Activated T-cell treated with anti-CD3 and anti-CD28 coated beads, Interleukin-2, amount 50 U/mL, for 48 hours (primary cell): ENCODE measurements at places on chromosomes 3 and 15.

- DNase-seq: no peak
Measured at GRCh38 chr15:81752546-81752942, 293.3 kb downstream of the MEX3B start.

GRCh38 chr15:93195109-93195508 lies 106.1 kb upstream of the RGMA start:
- no peak for DNase-seq

GRCh38 chr3:107938143-107938542 lies 152.7 kb downstream of the CD47 start:
- no peak for DNase-seq

- no peak for DNase-seq
Measured at GRCh38 chr3:2172561-2173171, 74.0 kb downstream of the CNTN4 start.

DNA sequence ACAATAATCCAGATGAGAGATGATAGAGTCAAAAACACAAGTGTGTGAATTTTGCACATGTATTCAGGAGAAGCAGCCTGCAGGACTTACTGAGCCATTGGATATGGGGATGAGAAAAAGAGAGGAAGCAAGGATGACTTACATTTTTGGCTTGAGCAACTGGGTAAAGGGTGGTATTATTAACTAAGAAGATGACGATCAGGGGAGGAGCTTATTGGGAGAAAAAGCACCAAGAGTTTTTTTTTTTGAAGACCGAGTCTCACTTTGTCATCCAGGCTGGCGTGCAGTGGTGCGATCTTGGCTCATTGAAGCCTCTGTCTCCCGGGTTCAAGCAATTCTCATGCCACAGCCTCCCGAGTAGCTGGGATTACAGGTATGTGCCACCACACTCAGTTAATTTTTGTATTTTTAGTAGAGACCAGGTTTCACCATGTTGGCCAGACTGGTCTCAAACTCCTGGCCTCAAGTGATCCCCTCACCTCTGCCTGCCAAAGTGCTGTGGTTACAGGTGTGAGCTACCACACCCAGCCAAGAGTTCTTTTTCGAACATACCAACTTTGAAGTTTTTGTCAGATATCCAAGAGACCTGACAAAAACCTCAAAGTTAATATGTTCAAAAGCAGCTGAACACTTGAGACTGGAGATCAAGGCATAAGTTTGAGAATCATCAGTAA lies 14.8 kb upstream of the SH3BP5 start:
- no peak for DNase-seq

GRCh38 chr15:64970698-64971097 lies 19.0 kb downstream of the SPG21 start:
- DNase-seq: no peak

DNA sequence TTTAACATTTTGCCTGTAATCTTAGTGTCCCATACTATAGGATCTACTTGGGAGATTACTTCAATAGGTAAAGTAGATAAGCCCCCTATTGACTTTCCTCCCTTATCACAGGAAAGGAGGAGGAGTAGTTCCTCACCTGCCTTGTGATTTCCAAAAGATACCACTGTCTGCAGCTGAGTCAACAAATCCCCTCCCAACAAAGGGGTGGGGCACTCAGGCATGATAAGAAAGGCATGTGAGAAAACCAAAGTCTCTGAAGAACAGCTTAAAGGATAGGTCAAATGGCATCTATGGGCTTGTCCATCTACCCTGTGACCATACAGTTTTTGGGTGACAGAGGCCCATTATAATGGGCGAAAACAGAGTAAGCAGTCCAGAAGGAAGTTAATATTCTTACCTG lies 71.3 kb upstream of the WNT7A start:
- DNase-seq: no peak

DNA sequence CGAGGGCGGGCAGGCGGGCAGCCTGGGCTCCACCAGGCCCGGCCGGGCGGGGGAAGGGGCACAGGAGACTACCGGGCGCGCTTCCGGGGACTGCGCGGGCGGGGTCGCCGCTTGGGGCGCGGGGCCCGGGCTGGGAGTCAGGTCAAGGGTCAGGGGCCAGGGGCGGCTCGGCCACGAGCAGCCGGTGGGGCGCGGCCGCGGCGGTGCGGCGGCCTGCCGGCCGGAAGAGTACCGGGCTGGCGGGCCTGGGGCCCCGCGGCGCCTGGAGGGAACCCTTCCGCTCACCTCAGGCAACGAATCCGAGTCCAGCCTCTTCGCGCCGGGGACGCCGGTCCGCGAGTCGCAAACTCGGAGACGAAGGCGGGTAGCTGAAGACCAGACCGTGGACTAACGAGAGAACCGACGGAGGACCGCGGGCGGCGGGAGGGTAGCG lies 225 bp downstream of the RHOA start:
- no peak for DNase-seq

- DNase-seq: no peak
Measured at GRCh38 chr3:47380026-47380600, 708 bp upstream of the PTPN23 start.

- DNase-seq: no peak
Measured at GRCh38 chr3:127492426-127492825, 98.1 kb downstream of the TPRA1 start.

DNA sequence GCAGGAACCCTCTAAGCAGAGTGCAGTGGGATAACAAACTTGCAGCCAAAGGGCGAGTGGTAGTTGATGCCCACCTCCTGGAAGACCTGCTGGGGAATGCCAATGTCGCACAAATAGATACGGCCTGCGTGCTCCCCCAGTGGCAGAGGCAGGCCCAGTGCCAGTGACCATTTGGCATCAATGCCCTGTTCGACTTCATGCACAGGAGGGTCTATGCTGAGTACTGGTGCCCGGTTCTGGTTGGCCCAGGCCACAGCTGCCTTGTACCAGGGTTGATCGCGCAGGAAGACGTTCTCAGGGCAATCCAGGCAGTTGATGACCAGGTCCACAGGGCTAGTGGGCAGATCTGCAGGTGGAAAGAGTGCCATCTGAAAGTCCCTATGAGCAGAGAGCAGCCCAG lies 17.0 kb downstream of the CLK3 start:
- DNase-seq: no peak

- no peak for DNase-seq
Measured at GRCh38 chr3:131708241-131708640, 205.5 kb upstream of the MRPL3 start.

- DNase-seq: peak; percentile 50
Measured at GRCh38 chr3:20104167-20104661, 64.0 kb downstream of the KAT2B start.

GRCh38 chr3:148930752-148931151 lies 60.6 kb upstream of the GYG1 start:
- DNase-seq: no peak

DNA sequence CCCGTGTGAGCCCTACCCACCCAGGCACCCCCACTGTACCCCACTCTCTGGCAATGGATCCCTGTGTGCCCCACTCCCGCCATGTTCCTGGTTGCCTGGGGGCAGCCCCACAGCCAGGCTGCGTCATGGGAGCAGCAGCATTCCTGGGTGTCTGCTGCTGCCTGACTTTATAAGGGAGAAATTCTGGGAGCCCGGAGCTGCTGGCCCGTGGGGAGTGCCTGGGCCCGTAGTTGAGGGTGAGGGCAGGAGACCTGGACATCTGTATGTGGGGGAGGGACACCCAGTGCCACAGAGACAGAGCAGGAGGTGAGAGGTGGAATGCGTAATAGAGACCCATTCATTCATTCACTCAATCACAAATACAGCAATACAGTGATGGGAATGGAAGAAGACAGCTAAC lies 15.1 kb downstream of the CSPG4 start:
- DNase-seq: no peak

DNA sequence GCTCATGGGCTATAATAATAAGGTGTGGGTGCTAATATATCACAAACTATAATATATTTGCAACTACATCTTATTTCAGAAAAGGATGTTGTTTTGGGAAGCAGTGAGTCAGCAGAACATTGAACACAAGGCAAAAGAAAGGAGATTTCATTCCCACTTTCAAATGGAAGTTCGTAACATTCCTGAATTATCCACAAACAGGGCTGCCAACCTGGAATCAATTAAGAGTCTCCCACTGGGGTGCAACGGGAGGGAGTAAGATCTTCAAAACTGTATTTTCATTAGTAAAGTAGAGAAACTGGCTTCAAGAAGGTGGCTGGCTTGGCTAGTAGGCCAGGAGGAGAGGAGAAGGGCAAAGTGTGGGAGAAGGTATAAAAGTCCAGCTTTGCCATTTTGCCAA lies 479.6 kb downstream of the CNTN3 start:
- no peak for DNase-seq

- DNase-seq: no peak
Measured at GRCh38 chr3:36923981-36924743, 20.7 kb downstream of the TRANK1 start.

- DNase-seq: peak; percentile 80
Measured at GRCh38 chr15:93030430-93031102, 58.4 kb downstream of the RGMA start.

GRCh38 chr3:29440413-29441305 lies 159.8 kb downstream of the RBMS3 start:
- DNase-seq: no peak

GRCh38 chr3:110814170-110815007 lies 257.2 kb upstream of the NECTIN3 start:
- peak; percentile 70 for DNase-seq

DNA sequence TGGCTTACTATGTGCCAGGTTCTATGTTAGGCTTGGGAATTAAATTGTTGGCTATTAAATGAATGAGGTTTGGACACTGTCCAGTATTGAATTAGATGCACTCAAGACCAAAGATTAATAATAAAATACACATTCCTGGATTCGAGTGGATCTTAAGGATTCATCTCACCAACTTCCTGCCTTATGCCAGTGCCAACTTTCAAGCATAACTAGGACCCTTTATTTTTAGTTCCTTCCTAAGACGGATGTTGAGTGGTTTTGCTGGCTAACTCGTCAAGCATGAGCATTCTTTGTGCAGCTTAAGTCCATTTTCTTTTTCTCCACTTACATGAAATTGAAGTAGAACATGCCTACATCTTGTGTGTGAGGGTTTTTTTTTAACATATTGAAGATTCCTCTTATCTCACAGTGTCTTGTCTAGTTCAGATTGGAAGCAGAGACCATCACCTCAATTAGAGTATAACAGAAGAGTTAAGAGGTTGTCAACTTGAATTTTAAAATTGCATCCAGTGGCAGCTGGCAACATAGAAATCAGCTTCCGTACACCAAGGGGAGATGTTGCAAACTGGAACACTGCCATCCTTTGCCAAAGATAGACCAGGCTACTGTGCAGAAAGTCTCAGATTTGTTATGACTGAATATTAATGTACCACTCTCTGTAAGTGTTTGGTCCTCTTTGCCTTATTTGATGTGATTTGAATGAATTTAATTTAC lies 106.3 kb upstream of the BFSP2 start:
- no peak for DNase-seq

DNA sequence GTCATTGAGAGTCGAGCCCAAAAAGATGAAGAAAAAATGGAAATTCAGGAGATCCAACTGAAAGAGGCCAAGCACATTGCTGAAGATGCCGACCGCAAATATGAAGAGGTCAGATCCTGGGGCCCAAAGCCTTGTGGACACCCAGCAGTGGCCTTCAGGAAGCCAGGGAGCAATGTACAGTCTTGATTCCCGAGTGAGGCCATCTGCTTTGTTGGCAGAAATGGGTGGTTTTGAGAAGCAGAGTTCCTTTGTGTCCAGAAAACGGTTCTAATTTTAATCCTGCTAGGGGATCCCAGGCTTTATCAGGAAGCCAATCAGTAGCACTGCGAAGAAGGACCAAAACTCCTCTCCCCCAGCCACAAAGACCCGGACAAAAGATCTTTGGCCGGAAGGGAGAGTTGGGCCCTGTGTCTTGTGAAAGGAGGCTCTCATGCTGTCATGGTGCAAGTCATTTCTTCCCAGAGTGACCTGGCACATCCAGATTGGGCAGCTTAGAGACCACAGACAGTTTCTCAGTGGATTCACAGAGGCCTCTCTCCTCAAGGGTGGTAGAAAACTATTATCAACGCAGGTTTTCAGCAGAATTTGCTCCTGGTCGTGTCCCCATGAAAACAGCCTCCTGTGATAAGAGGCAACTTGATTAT lies 17.1 kb downstream of the TPM1 start:
- no peak for DNase-seq

DNA sequence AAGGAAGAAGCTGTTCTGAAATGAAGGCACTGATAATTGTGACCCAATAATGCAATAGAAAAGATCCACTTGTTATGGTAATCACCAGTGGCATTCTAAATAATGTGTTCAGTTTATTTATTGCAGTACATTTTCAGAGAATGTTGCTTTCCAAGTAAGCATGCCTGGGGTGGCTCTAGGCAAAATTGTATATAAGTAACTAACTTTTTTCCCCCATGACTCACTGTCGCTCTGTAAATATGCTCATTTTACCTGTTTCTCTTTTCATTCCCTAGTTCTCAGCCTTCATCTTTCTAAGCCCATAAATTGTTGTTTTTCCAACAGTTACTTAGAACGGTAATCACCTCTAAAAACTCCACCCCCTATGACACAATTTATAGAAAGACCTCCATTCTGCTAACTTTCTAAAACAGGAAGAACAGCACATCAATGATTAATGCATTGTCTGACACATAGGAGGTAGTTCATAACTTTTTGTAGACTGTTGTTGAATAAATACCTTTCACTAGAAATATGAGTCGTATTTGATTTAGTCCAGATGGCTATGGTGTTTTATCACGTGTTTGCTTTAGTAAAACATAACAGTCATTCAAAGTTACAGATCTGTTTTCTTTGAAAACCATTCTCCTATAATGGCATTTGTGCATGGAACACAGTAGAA lies 143.1 kb downstream of the LSAMP start:
- no peak for DNase-seq

DNA sequence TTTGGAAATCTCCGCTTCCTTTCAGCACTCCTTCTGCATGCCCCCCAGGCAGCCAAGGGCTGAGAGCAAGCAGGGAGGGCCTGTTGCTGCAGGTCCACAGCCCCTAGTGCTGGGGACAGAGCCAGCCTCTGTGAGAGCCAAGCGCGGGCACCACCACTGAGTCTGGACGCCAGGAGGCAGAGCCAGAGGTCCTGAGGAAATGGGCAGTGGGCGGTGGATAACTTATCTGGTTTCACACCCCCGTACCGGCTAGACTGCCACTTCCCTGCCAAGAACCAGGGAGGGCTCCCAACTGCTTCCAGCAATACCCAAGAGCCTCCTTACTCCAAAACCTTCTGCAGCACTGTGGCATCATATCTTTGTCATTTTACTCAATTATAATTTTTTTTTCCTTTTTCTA lies 141.6 kb upstream of the IGF1R start:
- no peak for DNase-seq

- DNase-seq: no peak
Measured at GRCh38 chr15:63752075-63752684, 81.6 kb downstream of the HERC1 start.

GRCh38 chr3:150793641-150794040 lies 30.7 kb upstream of the SIAH2 start:
- no peak for DNase-seq

GRCh38 chr3:14331251-14331650 lies 71.2 kb upstream of the SLC6A6 start:
- no peak for DNase-seq

DNA sequence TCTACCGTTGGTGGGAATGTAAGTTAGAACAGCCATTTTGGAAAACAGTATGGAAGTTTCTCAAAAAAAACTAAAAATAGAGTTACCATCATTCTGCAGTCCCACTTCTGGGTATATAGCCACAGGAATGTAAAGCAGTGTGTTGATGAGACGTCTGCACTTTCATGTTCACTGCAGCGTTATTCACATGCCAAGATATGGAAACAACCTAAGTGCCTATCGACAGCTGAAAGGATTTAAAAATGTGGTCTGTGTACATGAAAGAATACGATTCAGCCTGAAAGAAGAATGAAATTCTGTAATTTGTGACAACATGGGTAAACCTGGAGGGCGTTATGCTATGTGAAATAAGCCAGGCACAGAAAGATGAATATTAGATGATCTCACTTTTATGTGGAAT lies 157.7 kb downstream of the THSD4 start:
- DNase-seq: no peak

GRCh38 chr15:49044002-49044401 lies 2.2 kb downstream of the SECISBP2L start:
- DNase-seq: no peak
